Stimulated activated CD8-positive, alpha-beta memory T cell treated with anti-CD3 and anti-CD28 coated beads, Interleukin-4, amount 100 ng/mL, for 24 hours (primary cell): ENCODE measurements at places on chromosomes 7 and 10.

DNA sequence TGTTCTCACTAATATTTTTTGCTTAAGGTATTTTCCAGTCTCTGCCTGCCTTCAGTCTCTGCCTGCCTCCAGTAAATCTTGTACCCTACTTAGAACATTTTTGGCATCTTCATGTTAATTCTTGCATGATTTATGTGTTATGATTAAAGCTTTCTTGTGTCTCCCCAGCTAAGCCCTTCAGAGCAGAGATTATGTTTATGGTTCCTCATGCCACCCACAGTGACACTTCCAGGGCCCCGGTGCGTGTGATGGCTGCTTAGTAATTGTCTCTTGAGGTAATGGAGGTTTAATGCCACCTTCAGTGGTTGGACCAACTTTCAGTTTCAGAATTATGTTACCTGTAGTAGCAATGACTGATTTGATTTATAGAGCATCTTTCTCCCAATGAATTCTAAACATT lies 70.6 kb upstream of the MET start:
- DNase-seq: no peak

- DNase-seq: no peak
These were observed 1.9 kb upstream of the ARL4A start for GRCh38 chr7:12685550-12685949.

DNA sequence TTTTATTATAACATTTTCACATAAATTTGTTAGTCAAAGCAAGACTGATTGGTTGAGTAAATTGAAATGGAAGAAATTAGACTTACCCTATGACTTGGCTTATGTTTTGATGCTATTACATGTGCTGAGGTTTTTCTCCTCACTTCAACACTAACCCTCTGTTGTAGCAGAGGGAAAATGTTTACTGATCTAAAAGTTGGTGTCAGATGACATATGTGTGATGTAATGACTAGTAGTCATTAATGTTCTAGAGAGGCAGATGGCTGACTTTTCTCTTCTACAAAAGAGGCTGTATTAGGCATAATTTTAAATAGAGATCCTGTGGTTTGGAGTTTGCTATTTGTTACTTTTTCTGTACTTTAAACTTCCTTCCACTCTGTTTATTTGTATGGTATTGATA lies 266.0 kb downstream of the BBS9 start:
- DNase-seq: no peak

GRCh38 chr10:109062371-109062770 lies 860.9 kb downstream of the XPNPEP1 start:
- DNase-seq: no peak

DNA sequence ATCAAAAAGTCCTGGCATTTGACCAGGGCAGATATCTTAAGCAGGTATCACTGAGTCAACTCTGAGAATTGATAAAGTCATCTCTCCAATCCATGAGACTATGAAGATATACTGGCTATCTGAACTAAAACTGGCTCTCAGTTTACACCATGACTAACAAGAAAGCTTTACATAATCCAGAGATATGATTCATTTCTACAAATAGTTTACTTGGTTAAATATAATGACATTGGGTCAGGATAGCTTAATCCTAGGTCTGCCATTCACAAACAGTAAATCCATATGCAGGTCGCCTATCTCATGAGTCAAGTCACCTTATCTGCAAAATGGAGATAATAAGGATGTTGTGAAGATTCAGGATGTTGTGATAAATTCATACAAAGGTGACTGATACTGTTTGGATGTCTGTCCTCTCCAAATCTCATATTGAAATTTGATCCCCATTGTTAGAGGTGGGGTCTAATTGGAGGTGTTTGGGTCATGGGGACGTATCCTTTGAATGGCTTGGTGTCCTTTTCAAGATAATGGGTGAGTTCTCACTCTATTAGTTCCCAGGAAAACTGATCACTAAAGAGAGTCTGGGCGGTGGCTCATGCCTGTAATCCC lies 117.4 kb downstream of the JMJD1C start:
- DNase-seq: no peak

- no peak for DNase-seq
These were observed 23.6 kb downstream of the AKR1B1 start for GRCh38 chr7:134435161-134435920.

DNA sequence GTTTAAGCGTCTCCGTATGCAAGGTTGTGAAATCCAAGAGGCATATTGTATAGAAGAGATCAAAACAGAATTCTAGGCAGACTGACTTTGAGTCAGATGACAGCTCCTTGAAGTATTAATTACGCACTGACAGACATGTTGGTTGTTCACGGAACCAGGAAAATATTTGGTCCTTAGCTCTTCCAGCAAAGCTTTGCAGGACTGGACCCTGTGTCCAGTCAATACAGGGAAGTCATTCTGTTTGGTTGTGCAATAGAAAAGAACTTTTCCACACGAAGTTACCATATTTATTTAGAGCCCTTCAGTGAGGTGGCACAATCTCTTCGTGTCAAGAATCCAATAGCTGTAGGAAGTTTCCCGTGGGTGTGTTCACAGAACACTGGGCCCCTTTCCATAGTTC lies 205.3 kb downstream of the ARHGAP21 start:
- no peak for DNase-seq

DNA sequence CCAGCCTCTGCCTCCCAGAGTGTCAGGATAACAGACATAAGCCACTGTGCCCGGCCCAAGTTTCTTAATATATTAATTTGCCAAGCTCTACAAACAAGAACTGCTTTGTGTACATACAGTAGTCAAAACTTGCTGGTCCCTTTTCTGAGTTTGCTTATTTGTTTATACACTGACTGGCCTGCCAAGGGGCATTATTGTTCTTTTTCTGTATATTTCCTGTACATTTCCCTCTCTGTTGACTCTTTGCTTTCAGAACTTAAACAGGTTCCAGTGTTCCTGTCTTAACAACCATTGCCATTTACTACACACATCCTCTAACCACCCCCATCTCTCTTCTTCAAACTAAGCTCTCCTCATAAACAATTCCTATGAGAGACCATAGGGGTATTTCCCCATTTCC lies 61.5 kb upstream of the RPA3 start:
- no peak for DNase-seq

DNA sequence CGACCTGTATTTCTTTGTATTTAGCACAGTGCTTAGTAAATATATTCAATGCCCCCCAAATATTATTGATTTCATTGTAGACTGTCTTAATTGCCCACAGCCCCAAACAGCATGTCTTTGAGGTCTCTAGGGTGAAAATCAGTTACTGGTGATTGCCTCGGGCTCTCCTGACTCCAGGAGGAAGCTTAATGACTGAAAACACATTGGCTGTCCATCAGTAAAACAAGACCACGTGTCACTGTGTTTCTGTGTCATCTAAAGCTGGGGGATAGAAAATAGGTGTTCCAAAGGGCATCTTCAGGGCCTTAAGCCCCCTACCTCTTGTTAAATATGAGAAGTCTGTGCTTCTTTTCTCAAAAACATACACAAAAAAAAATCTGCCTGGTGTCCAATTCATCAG lies 67.9 kb downstream of the CACNA2D1 start:
- no peak for DNase-seq

DNA sequence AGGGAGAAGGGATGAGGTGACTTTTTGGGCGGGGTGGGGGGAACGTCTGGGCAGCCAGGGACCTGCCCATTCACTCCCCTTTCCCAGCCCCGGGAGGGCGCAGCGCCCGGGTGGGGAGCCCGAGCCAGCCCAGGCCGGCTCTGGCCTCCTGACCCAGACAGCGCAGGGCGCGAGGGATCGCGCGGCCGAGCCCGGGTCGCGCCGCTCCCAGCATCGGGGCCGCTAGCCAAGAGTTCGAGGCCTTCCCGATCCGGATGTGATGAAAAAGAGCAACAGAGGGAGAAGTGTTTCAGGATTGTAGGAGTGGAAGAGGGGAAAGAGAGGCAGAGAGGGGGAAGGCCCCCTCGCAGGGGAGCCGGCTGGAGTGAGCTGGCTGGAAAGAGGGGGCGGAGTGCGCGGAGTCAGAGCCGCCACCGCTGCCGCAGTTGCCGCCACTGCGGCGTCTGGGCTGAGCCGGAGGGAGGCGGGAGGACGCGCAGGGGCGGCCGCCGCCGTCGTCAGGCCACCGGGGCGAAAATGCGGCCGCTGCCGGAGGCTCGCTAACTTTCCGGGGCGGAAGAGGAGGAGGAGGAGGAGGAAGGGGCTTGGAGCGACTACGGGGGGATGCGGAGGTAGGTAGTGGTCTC lies at the start of gene MDFIC:
Gene MDFIC (plus strand): TSS at position 69 of the 626 bp plus-strand sequence. CDS start 940 bp downstream, outside the sequence.
- peak; percentile 54 for DNase-seq

DNA sequence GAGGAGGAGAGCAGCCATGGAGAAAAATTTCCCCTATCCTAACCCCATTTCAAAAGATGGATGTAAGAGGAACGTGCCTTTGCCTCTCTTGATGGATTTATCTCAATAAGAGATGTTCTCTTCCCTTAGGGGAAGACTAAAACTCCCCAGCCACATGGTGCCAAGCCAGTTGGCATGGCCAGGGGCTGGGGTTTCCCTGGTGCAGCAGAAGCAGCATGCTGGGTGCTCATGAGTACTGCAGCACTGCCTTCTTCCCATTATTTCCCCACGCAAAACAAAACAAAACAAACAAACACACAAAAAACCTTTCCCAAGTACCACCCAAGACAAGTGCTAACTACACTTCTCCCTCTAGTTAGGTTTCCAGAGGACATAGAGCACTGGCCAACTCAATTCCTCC lies 97.2 kb downstream of the DOCK4 start:
- DNase-seq: no peak

DNA sequence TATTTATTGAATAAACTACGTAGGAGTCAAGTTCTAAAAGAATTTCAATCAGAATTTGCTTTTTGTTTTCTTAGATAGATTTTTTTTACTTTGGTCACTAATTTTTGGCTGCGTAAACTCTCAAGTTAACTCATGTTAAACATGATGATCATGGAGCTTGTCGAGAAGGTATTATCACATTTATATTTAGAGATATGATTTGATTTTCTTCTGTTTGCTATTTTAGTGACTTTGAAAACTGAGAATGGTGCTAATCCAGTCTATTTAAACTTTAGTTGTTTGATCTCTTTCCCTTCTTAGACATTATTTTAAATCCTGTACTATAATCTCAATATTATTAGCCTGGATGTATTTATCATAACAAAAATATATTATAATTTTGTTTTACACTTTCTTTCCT lies 179.4 kb upstream of the SEMA3C start:
- no peak for DNase-seq

DNA sequence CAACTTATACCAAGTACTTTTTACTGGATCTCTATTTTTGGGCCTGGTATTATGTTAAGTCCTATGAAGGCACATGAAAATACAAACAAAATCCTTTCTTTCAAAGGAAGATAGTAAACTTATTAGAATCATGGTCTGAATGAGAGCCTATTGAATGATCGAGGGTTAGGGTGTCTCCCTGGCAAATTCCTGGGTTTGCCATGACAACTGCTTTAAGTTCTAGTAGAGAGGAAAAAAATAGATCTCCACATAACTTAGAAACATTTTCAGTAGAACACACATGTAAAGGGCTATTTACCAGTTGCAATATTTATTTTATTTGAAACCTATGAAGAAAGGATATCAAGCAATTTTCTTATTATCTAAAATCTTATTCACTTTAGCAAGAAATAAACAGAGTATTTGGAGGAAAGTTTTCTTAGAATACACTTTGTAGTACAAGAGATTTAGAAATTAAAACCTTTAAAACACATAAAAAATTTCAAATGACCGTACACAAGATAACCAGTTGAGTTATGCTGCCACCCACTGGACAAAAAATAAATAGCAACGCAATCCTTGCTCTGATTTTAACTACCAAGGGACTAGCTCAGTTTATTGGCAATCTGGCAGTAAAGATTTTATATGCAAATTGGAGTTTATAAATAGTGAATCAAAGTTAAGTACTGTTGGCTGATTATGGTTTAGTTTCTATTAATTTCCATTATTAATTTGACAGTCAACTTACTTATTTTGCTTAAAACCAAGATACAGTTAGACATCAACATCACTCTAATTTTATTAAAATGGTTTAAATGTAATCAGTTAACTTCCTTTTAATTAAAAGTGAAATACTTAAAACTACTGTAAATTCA lies 33.9 kb downstream of the CACUL1 start:
- peak; percentile 15 for DNase-seq

GRCh38 chr7:47452295-47452694 lies 129.6 kb downstream of the TNS3 start:
- no peak for DNase-seq

GRCh38 chr10:70491614-70492013 lies 13.0 kb downstream of the PALD1 start:
- DNase-seq: no peak

- DNase-seq: no peak
These were observed 26.5 kb downstream of the SNX8 start for GRCh38 chr7:2287745-2288144.

DNA sequence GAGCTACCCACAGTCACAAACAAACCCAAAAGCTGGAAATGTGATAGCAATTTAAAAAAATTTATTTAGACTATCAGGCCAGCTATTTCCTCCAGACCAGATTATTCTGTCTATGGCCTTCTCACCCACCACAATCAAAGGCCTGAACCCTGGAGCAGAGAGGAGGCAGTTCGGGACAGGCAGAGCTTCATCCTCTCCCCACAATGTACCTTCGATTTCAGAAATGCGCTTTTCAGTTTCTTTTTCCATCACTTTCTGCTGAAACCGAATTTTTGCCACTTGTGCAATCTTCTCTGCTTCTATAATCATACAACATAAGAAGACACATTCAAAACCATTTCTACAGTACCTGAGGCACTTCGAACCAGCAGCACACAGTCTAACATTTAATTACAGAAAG lies 29.9 kb downstream of the ERLIN1 start:
- DNase-seq: no peak

DNA sequence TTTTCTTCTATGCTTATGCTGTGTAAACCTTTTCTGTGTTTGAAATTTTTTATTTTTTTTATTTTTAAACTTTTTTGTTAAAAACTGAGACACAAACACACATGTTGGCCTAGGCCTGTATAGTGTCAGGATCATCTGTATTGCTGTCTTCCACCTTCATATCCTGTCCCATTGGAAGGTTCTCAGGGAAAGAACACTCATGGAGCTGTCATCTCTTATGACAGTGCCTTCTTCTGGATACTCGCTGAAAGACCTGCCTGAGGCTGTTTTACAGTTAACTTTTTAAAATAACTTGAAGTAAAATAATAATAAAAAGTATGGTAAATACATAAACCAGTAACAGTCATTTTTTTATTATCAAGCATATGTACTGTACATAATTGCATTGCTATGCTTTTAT lies 34.1 kb downstream of the CREM start:
- no peak for DNase-seq

DNA sequence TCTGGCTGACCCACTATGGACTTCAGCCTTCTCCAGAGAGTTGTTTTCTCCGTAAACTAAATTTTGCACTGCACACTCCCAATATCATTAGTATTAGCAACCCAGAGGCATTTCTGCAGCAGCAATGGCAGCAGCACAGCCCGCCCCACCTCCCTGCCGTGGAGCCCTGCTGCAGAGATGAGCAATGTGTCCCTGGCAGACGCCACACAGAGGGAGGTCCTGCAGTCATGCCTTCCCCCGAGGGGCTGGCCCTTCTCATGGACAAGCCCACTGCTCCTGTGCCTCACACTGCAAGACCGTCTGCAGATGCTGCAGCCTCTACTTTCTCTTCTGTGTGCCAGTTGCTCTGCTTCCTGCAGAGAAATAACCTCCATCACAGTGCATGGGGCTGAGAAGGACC lies 393.4 kb upstream of the MKI67 start:
- DNase-seq: no peak
